ENCODE measurements at places on chromosomes 2 and 18.

- DNase-seq, result no peak
Measured at GRCh38 chr2:62055724-62056336, 140.1 kb upstream of the B3GNT2 start.

GRCh38 chr2:120319686-120320317 lies 26.1 kb upstream of the INHBB start:
- no peak for DNase-seq

- DNase-seq, result no peak
Measured at GRCh38 chr2:186302263-186302662, 183.8 kb upstream of the ZC3H15 start.

DNA sequence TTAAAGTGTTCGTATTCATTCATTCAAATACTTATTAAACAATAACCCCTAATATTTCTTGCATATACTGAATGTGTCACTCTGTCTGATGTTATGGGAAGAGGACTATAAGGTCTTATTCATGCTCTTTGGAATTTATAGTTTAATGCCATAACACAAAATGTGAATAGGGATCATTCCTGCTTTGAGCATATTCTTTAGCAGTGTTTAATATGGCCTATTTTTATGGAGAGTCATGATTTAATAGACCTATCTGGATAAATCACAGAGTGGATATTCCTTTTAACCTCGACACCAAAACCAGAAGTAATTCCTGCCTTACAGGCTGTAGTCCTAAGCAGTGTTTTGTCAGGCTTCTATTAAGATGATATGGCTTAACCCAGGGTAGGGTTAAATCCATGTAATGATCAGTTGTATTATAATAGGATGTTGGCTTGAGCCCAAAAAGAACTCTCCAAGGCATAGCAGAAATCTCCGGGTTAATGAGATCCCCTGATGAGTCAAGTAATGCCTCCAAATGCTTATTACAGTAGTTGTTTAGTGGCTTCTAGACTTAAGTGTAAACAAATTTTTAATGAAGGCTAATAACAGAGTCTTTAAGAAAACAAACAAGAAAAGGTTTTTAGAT lies 54.3 kb downstream of the GULP1 start:
- no peak for DNase-seq

- DNase-seq, result no peak
Measured at GRCh38 chr2:238901461-238902057, 53.7 kb downstream of the TWIST2 start.

DNA sequence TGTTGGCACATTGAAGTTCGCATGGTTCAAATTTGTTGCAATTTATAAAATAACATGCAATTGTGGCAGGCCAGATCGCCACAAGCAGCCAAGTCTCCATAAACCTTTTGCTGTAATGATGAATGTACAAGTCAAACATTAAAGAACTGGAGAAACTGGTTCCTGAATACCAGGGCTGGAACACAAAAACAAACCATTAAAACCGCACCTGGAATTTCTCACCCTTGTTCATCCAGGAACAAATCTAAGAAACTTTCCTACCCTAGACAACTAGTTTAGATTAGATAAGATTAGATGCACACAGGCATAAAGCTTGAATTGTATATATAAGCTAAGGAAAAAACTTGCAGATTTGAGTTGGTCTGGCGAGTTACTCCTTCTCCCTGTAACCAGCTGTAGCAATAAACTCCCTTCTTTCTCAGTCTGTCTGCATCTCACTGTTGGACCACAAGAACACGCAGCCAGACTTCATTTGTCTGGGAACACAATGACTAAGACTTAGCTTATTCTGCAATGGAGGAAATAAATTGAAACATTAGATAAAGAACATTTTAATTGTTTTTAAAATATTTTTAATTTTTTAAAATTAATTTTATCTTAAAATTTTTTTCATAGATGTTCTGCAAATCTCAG lies 1835.5 kb upstream of the LRRTM1 start:
- DNase-seq, result no peak

DNA sequence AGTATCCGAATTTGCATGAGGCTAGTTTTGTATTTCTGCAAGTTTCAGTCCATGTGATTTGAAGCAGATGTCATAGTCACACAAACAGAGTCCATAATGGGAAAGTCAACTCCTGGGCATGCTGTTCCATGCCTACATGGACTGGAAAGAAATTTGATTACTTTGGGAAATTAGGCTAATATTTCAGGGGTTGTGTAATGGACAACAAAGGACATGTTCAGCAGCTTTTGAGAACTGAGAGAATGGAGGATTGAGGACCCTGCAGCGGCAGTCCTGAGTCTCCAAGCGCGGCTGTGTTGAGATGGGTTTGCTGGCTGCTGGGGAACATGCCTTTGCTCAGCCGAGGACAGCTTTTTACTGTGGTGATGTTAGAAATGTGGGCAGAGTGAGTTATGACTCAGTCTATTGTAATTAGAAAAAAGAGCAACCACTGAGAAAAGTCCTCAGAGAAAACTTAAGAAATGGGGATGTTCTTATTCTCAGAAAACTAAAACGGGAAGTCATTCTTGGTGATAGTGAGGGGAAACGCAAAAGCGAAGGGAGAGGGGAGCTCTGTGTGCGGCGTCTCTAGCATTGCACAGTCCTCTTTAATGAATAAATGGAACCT lies 149.2 kb downstream of the FAM210A start:
- no peak for DNase-seq

DNA sequence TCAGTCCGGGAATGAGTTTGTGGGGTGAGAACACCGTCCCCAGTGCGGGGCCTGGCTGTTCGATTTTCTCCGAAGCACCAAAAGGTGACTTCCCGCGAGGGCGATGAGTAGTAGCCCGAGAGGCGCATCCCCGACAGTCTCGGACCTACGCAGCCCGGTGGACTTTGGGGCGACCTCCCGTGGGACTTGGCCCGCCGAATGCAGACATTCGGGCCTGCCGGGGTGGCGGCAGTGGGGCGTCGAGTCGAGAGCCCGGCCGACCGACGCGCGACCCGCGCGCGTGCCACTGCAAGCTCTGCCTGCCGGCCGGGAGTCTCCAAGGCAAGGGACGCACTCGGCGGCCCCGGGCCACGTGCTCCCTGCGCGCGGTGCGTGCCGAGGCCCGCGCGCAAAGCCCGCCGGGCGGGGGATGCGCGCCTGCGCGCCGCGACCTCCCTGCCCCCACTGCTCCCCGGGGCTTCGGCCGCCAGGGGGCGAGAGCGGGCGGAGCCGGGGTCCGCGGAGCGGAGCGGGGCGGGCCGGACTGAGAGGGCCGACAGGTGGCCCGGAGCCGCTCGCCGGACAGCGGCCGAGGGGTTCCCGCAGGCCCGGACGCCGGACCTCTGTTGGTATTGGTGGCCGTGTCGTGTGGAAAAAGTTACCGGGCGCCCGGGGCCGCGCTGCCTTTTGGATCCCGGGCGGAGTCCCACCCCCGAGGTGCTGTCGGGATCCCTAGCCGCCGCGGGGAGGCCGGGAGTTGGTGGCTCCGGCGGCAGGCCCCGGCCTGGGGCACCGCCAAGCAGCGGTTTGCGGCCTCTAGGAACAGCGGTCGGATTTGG lies 1.9 kb downstream of the PTMA start:
- DNase-seq, result peak; percentile 56

DNA sequence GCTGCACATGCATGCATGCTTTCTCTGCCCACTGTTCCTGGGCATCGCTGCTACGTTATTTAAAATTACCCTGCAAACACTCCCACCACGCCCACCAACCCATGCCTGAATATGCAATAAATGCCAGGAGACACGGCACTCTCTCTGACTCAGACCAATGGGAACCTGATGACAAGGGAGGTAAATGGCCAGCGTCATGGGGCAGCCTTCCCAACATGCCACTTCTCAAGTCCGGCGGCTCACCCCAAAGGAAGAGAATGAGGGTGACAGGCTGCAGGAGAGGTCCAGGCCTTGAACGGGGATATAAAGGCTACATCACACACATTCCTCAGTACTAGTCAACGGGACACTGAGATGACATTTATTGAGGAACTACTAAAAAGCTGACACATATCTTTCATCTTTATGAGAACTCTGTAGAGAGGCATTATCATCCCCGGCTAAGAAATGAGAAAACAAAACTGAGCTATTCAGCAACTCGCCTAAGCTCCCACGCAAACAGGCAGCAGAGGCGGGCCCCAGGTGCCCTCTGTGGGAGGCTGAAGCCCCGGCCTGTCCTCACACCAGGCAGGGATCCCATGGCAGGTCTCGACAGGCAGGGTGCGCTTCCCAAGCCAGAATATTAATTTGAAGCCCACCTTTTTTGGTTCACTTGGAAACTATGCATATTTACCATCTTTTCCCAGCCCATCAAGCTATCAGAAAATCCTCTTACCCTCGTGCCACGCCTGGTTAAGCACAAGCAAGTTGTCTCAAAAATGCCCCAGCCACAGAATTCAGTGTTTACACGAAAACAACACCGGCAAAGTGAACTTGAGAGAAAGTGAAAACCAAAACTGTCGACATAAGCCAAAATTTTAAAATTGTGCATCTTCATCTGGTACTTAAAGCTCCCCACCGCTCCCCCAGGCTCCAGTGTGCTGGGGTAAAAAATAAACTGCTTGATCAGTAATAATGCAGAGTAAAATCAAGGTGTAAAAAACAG lies 166.3 kb downstream of the HDAC4 start:
- no peak for DNase-seq

- no peak for DNase-seq
Measured at GRCh38 chr2:207629553-207629952, 4.4 kb upstream of the METTL21A start.

GRCh38 chr2:48694149-48694548 lies 61.4 kb downstream of the LHCGR start:
- DNase-seq, result no peak

DNA sequence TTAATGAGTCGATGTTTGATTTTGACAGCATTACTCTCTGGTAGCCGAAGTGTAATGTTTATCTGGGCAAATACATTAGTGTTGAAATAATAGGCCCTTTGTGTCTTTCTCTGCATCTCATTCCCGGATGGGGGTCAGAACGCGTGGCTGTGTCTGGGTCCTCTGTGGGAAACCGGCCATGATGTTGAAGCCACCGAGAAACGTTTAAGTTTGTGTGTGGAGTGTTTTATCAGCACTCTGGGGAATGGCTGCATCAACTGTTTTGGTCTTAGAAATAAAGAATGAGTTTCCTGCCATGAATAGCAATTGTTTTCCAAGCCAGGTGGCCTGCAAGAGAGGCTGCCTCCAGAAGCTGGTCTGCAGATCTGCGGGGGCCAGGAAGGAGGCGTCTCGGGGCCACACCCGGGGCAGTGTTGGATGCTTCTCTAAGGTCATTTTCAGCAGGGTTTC lies 69.7 kb downstream of the RNF144A start:
- DNase-seq, result peak; percentile 3

GRCh38 chr2:153487448-153487847 lies 8.9 kb upstream of the RPRM start:
- peak; percentile 24 for DNase-seq

DNA sequence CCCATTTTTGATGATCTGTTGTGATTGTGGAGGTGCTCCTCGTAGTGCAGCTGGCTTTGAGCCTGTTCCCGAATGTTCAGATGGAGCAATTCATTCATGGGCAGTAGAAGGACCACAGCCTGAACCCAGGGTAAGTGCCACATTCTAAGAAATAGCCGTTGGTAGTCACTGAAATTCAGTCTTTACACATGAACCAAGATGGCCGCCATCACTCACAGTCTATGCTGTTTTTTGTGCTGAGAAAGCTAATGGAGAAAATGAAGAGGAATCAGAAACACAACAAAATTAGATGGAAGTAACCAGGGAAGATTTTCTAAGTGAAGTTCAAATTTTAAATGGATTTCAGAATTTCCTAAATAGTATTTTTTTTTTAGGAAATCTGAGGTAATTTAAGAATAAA lies 25.5 kb downstream of the DSG1 start:
- DNase-seq, result no peak

DNA sequence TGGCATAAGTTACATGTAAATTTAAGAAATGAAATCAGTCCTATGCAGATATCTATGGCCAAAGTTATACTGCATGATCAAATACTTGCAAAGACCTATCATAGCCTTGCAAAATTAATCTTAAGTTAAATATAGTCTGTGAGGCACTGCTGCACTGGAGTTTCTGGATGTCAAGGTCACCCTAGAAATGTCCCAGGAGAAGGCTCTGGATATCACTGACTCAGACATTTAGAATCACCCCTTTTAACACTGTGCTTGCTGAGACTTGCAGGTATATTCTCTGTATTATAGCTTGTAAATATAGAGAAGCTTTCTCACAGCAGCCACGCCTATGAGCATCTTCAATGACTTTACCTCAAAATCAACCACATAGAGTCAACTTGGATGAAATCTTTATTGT lies 51.5 kb downstream of the ETAA1 start:
- DNase-seq, result no peak

- DNase-seq, result no peak
Measured at GRCh38 chr18:11040823-11041656, 108.3 kb downstream of the PIEZO2 start.

DNA sequence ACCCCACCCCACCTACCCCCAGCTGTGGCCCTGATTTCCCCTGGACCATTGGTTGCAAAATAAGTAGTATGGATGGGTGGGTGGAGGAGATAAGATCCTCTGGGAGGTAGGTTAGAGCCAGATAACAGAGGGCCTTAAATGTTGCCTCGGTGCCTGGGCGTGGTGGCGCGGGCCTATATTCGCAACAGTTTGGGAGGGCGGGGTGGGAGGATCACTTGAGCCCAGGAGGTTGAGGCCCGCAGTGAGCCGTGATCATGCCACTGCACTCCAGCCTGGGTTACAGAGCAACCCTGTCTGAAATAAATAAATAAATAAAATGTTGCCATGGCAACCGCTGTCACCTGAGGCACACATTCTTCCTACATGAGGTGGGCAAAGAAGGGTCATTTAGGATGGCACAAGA lies 103.3 kb upstream of the GATA6 start:
- DNase-seq, result no peak

DNA sequence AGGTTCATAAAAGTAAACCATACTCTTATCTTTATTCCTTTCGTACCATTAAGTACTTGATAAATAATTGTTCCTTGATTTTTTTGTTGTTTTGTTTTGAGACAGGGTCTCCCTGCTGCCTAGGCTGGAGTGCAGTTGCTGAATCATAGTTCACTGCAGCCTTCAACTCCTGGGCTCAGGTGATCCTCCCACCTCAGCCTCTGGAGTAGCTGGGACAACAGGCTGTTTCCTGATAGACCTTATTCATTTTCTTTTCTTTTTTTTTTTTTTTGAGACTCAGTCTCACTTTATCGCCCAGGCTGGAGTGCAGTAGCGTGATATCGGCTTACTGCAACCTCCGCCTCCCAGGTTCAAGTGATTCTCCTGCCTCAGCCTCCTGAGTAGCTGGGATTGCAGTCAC lies 5.5 kb downstream of the KCNG3 start:
- no peak for DNase-seq

DNA sequence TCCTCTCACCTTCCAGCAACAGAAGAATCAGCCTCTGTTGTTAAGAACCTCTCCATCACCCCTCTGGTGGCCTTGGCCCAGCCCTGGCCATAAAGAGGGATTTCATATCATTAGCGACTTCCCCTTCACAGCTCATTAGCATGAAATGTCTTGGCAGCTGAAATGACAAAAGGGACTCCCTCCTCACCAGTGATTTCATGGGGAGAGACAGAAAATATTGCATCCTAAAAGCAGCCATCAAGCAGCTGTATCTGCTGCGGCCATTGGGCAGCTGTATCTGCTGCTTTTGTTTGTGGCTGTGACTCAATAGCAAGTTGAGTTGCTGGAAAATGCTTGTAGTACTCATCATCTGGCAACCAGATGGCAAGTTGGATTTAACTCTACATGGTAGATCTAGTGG lies 105.9 kb upstream of the RMDN2 start:
- no peak for DNase-seq

- no peak for DNase-seq
Measured at GRCh38 chr2:24917731-24918325, 2.2 kb downstream of the ADCY3 start.
